Karpas-422 (cell line): ENCODE measurements at places on chromosomes 2 and 18. TPM values are rescaled to one million over a fixed set of nuclear protein-coding genes. Genes with fewer than 3 reads are reported as not detected.

CDH20 gene
- not detected in 2 replicates for total RNA-seq

CD8A gene
- not detected in 2 replicates for total RNA-seq

TFCP2L1 gene
- not detected in 2 replicates for total RNA-seq

NDC80 gene
- total RNA-seq = 25.4 and 48.5 TPM in 2 replicates

CABYR gene
- not detected in 2 replicates for total RNA-seq

C1GALT1C1L gene
- not detected in 2 replicates for total RNA-seq

NFATC1 gene
- 42.9 and 46.1 TPM in 2 replicates for total RNA-seq

PLEKHA3 gene
- total RNA-seq = 8.4 and 11.0 TPM in 2 replicates

ATL2 gene
- total RNA-seq = 124 and 154 TPM in 2 replicates

REG3G gene
- total RNA-seq = not detected in 2 replicates

AGAP1 gene
- total RNA-seq = not detected in 2 replicates

ZNF514 gene
- 9.5 and 15.0 TPM in 2 replicates for total RNA-seq

CCDC85A gene
- total RNA-seq = not detected in 2 replicates

DNA sequence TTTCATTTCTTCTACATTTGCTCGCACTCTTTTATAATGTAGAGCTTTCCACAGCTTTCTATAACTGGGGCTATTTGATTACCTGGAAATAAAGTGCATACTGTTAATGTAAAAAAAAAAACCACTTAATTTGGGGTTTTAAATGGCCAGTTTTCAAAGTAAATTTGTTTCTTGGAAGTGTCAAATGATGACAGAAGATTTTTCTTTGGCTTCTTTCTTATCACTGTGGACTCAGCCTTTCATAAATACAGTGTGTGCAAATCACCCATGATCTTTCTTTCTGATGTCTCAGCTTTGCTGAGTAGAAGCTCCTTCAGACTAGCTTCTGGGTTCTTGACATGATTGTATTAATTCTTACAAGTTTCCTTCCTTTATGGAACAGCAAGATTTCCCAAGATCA lies 525.6 kb downstream of the PARD3B start:
- no peak for DNase-seq

DNA sequence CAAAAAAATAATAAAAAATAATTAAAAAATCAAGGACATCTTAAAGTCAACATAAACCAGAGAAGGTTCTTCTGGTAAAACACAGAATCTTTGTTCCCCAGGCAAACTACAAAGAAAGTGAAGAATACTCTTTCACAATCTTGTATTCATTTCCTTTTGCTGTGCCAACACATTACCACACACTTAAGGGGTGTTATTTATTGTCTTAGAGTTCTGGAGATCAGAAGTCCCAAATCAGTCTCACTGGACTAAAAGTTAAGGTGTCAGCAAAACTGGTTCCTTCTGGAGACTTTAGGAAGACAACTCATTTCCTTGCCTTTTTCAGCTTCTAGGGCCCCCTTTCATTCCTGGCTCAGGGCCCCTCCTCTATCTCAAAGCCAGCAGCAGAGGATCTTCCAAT lies 12.2 kb upstream of the CAB39 start:
- DNase-seq = no peak

- no peak for DNase-seq
These were observed 1.4 kb downstream of the WNT6 start for GRCh38 chr2:218860950-218861381.

GRCh38 chr2:1634681-1635341 lies 109.5 kb downstream of the PXDN start:
- no peak for DNase-seq

- no peak for DNase-seq
These were observed 245.8 kb downstream of the GLI2 start for GRCh38 chr2:120981443-120981842.

DNA sequence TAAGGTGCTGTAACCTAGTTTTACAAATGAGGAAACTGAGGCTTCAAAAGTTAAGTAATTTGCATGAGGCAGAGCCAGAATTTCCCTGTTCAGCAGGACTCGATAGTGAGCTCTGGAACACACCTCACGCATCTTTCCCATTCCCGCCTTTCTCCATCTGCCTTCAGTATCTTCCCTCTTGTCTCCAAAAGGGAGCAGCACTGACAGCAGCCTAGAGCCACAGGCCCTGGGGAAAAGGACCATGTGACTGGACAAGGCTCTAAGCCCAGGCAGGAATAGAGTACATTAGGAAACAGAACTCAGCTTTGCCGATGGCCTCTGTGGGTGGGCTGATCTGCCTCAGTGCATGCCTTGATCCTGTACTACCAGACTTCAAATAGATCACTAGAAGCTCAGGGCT lies 21.5 kb downstream of the GPR155 start:
- DNase-seq = no peak

GRCh38 chr2:168044176-168044575 lies 203.2 kb downstream of the STK39 start:
- DNase-seq = no peak

DNA sequence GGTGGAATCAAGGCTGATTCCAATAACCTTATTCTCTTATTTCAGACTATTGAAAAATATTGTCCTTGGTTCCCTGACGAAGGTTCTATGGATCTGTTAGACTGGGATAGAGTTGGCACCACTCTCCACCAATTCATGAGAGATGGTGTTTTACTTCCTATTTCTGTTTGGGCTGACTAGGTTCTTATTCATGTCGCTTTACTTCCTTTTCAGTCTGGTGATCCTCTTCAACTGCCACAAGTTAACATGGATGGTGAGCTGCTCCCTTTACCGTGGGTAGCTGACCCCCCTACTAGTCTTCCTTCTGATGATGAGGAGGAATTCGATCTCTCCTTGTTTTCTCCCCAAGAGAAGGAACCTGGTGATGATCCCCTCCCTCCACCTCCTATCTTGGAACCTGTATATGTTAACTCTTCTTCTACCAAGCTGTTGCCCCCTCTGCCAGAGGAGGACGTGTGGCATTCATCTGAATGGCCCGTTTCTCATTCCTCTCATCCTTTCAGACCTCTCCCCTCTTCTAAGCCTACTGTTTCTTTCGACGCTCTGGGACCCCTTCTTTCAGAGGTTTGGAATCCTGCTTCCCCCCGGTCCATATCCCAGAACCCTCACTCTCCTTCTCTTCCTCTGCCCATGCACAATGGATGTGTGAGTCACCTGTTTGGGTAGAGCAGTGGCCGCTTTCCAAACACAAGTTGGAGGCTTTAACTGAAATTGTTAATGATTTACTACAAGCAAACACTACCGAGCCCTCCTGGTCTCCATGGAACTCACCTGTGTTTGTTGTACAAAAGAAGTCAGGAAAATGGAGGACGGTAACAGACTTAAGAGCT lies 13.5 kb upstream of the CNOT11 start:
- no peak for DNase-seq

- no peak for DNase-seq
These were observed 198.5 kb downstream of the HDAC4 start for GRCh38 chr2:239202343-239202742.

DNA sequence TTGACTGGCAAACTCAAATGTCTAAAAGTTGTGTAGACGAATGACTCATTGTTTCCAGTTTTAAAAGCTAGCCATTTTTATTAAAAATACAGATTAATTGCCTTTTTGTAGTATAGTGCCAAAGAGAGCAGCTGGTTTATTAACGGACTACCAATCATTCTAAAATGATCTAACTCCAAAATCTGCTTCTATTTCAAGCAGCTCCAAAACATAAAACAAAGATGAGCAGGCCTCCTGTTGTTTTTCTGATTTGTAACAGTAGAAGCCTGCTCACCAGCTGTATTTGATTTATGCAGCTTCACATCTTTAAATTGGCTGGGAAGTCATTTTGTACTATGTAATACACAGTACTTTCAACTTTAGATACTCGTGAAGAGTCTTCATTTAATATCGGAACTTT lies 171.8 kb downstream of the UBR3 start:
- DNase-seq = no peak

GRCh38 chr2:120142528-120143219 lies 80.5 kb downstream of the TMEM185B start:
- no peak for DNase-seq

DNA sequence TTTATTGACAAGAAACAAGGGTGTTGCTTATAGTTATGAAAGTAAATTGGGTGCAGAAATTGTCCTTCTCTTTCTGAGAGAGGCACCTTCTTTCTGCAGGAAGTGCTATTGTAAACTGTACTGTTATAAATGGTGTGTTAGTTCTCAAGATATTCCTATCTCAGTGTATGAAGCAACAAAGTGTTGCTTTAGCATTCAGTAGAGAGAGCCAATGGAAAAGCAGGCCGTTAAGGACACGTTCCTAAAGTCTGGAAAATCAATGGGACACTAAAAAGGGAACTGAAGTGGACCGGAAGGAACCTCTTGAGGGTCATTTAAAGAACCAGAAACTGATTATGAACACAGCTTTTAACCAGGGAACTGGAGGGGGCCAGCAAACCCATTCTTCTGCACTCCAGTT lies 510.0 kb upstream of the ZEB2 start:
- DNase-seq = no peak

DNA sequence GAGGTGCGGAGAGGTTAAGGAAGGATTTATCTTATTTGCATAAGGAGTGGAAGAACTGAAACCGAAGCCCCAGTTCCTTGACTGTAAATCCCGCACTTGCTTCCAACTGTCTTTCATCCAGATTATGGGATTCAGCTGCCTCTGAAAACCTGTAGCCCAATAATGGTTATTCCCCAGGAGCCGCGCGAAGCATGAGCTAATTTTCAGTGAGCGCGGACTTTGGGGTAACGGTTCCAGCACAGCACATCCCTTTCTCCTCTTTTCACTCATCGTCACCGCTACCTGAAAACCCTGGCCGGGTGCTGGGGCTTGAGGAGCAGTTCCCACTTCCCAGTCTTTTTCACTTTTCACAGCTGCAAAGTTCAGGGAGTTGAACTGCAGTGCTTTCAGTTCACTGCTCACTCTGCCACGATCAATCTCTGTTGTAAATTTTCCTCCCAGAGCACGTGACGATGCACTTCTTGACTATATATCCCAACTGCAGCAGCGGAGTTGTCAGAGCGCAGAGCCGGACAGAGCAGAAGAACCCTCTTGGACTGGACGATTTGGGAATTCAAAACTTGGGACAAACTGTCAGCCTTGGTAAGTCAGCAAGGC lies at the start of gene KCNE4:
Gene KCNE4 (plus strand): TSS at position 498 of the 597 bp plus-strand sequence. CDS start 641 bp downstream, outside the sequence.
- DNase-seq = no peak

DNA sequence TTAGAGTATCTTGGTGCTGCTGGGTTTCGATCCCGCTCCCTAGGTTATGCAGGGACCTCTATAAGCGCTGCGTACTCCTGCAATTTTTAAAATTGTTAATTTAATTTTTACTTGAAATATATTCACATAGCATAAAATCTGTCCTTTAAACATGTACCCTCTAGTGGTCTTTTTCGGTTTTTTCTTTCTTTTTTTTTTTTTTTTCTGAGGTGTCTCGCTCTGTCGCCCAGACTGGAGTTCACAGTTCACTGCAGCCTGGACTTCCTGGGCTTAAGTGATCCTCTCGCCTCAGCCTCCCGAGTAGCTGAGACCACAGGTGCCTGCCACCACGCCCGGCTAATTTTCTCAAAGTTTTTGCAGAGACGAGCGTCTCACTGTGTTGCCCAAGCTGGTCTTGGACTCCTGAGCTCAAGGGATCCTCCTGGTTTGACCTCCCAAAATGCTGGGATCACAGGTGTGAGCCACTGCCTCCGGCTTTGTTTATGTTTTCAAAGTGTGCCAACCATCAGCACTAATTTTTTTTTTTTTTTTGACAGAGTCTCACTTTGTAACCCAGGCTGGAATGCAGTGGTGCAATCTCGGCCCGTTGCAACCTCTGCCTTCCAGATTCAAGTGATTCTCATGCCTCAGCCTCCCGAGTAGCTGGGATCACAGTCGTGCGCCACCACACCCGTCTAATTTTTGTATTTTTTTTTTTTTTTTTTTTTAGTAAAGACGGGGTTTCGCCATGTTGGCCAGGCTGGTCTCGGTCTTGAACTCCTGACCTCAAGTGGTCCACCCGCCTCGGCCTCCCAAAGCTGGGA lies 585 bp upstream of the MOB1A start:
- DNase-seq = no peak

GRCh38 chr2:3581367-3582262 lies 6.6 kb downstream of the RPS7 start:
- peak; percentile 53 for DNase-seq

DNA sequence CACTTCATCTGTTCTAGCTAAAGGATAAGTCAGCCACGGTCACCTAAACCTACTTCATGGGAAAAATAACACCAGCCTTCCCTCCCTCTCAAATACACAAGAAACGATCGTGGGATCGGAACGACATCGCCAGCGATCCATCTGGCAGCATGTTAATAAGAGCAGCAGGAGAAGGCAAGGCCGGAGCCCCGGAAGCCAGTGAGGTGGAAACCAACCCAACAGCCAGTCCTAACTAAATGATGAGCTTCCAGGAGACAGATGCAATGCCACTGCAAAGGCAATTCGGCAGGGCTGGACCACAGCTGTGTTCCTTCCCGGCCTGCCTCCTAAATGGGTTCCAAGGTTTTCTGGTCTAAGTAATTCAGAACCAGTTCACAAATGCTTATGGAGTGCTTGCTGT lies 117.5 kb downstream of the TMEM163 start:
- DNase-seq = peak; percentile 15

- DNase-seq = no peak
These were observed 10.3 kb downstream of the PECR start for GRCh38 chr2:216071111-216071851.

DNA sequence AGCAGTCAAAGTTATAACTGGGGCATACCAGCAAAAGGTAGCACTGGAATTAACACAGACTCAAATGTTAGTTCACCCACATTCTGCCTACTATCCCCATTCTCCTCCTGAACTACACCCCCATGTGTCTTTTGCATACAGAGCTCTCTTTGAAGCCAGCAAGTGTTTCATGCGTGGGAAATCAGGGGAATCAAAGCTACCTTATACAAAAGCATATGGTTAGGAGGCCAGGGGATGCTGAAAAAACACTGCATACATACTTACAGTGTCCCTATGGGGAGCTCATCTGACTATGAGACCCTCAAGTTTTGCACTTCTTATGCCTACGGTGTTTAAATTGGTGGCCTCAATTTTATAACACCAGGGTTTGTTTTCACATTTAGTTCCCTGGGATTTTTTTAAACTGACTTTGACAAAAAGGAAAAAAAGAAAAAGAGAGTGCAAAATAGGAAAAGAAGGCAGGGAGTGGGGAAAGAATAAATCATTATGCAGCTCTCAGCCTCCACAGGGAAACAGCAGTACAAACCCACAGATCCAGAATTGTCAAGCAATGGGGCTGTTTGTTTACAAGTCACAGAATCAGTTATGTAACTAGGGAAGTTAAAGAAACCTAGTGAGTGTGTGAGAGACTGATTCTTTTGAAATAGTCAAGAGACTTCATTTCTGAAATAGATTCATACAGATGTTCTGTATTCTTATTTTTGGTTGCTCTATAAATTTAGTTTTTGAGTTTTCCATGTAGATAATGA lies 20.1 kb upstream of the PPP3R1 start:
- DNase-seq = no peak
